ENCODE measurements at places on chromosomes 7 and 10. TPM values are rescaled to one million over a fixed set of nuclear protein-coding genes. Genes with fewer than 3 reads are reported as not detected.
A peak's percentile ranks its signal among the peaks of the same experiment; 100 is the strongest.

PRKCQ gene
- 4.5 TPM for total RNA-seq

ZNF107 gene
- total RNA-seq: 5.9 TPM

DNA sequence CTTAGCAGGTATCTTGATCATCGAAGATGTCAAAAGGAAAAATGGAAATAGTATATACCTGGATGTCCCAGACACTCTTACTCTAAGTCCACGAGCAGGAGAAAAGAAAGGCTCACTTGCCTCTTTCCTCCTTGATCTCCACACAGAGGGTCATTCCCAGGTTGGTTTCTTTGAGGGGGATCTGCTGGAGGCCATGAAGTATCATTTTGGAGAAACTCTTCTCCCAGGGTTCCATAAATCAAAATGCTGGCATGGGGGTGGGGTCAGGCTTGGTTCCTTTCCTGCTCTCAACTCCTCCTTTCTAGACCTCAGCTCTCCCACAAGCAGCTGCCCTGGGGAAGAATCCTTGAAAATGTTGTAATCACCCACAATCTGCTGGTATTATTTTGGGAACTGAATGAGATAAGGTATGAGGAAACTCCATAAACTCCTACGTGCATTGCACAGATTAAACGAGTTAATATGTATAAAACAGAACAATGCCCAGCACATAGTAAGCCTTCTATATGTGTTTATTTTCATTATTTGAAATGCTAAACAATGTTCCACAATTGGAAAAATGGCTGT lies 54.4 kb downstream of the PRKCQ start:
- no peak for DNase-seq

- DNase-seq: no peak
Measured at GRCh38 chr10:113297226-113297625, 255.6 kb upstream of the HABP2 start.

ENKUR gene
- total RNA-seq: not detected

DNA sequence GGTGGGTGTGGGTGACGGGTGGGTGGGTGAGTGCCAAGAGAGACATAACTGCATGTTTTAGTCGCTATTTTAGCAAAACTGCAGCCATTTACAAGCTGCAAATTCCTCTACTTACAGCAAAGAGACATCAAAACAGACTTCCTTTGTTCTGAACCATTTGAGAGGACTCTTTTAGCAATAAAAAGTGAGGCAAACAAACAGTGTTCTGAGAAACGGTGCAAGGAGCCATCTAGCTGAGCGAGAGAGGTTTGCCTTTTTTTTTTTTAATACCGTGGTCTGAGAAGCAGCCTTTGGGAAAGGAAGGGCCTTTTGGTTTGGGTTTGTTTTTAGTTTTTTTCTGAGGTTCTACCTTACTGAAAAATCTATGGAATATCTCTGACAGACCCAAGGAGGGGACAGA lies 62.9 kb downstream of the SCRN1 start:
- no peak for DNase-seq

ELAPOR2 gene
- total RNA-seq: 1.9 TPM

DNA sequence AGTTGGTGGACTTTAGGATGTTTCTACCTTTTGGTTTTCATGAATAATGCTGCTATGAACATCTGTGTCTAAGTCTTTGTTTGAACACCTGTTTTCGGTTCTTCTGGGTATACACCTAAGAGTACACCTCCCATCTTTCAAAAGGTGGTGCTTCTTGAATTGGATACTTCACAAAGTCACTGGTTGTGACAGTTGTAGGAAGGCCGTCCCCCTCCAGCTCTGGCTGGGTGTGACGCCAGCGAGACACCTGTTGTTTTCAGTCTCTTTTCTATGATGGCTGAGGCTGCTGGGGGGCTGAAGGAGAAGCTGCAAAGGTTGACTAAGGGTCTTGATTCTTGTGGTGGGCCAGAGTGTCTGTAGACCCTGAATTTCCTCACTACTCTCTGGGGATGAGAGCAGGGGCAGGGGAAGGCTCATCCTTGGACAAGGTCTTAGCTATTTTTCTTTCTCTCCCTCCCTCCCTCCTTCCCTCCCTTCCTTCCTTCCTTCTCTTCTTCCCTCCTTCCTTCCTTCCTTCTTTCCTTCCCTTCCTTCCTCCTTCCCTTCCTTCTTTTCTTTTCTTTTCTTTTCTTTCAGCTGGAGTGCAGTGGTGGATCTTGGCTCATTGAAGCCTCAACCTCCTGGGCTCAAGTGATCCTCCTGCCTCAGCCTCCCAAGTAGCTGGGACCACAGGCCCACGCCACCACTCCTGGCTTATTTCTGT lies 5.6 kb downstream of the NEURL1 start:
- no peak for DNase-seq

GRCh38 chr10:60032723-60033122 lies 126.4 kb upstream of the CCDC6 start:
- peak; percentile 29 for DNase-seq

Measured in epithelial cell of proximal tubule (primary cell).